ENCODE measurements at places on chromosomes 2 and 18.

GRCh38 chr18:70249118-70249517 lies 39.7 kb upstream of the SOCS6 start:
- no peaks in the 10 kb centered on the region for H3K36me3 ChIP-seq
- no peaks in the 10 kb centered on the region for H3K27me3 ChIP-seq
- DNase-seq, result no peak
- no peak overlapping the region for H3K4me3 ChIP-seq

GRCh38 chr2:181037922-181038321 lies 57.5 kb downstream of the UBE2E3 start:
- H3K27ac ChIP-seq, result no peak overlapping the region
- H3K4me1 ChIP-seq, result no peaks in the 10 kb centered on the region
- DNase-seq, result no peak
- no peaks in the 10 kb centered on the region for H3K36me3 ChIP-seq
- H3K27me3 ChIP-seq, result no peaks in the 10 kb centered on the region
- no peak overlapping the region for H3K4me3 ChIP-seq

GRCh38 chr2:196967116-196967515 lies 40.6 kb upstream of the PGAP1 start:
- H3K4me3 ChIP-seq, result no peak overlapping the region
- no peaks in the 10 kb centered on the region for H3K36me3 ChIP-seq
- H3K27me3 ChIP-seq, result no peaks in the 10 kb centered on the region
- no peaks in the 10 kb centered on the region for H3K4me1 ChIP-seq
- no peak for DNase-seq
- no peak overlapping the region for H3K27ac ChIP-seq

GRCh38 chr2:128775217-128775913 lies 456.7 kb upstream of the HS6ST1 start:
- H3K4me3 ChIP-seq, result no peak overlapping the region
- H3K27me3 ChIP-seq, result no peaks in the 10 kb centered on the region
- no peaks in the 10 kb centered on the region for H3K4me1 ChIP-seq
- H3K36me3 ChIP-seq, result no peaks in the 10 kb centered on the region

DNA sequence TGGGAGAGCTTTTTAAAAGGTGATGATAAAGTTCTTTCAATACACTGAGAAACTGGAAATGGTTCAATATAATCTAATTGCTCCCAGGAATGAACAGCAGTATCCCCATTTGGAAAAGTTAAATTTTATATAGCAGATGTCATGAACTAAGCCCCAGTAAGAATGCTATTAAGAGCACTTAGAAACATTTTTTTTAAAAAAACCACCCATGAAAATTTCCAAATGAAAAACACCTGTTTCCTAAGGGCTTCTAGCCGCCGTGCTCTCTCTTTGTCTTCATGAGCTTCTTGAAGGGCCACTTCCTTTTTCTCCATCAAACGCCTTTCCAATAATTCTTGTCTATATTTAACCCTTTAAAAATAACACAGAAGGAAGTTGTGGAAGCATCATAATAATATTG lies 77.0 kb downstream of the UPP2 start:
- no peak for DNase-seq
- no peaks in the 10 kb centered on the region for H3K36me3 ChIP-seq
- H3K4me1 ChIP-seq, result no peaks in the 10 kb centered on the region
- no peak overlapping the region for H3K4me3 ChIP-seq
- H3K27ac ChIP-seq, result no peak overlapping the region

GRCh38 chr2:25078170-25079049 lies 36.5 kb downstream of the EFR3B start:
- H3K4me3 ChIP-seq, result no peak overlapping the region
- DNase-seq, result no peak
- H3K36me3 ChIP-seq, result no peaks in the 10 kb centered on the region
- no peak overlapping the region for H3K27ac ChIP-seq
- no peaks in the 10 kb centered on the region for H3K27me3 ChIP-seq
- no peaks in the 10 kb centered on the region for H3K4me1 ChIP-seq

Data from right lobe of liver (tissue), 6 donors.